ENCODE measurements at places on chromosomes 5 and 9. TPM values are rescaled to one million over a fixed set of nuclear protein-coding genes. Genes with fewer than 3 reads are reported as not detected.

- no peak for DNase-seq
Observed at GRCh38 chr5:59474324-59474723, 419.2 kb downstream of the PDE4D start.

DNA sequence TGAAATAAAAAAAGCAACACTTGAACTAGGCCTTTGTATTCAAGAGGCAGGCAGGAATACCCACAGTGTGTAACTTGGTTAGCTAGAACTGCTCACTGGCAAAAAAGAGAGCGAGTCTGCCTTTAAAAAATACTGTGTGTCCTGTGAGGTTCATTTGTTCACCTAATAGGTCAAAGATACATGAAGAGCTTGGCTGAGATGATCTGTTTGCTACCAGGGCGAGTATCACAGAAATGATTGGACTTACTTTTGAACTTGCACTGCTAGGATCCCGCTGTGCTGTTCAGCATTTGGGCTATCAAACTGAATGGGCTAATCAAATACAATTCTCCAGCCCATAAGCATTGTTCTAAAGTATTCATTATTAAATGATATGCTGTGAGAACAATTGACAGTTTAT is 229.1 kb downstream of the NFIB start:
- DNase-seq: no peak

The CSF2 gene
- not detected for total RNA-seq

The F2R gene
- 35.8 TPM for total RNA-seq

- DNase-seq: no peak
Observed at GRCh38 chr9:128370367-128370751, 815 bp upstream of the URM1 start.

The ZNF622 gene
- total RNA-seq: 25.5 TPM

GRCh38 chr5:102596951-102597350 is 98.2 kb upstream of the SLCO6A1 start:
- no peak for DNase-seq

GRCh38 chr9:69785757-69786156 is 25.9 kb upstream of the PTAR1 start:
- no peak for DNase-seq

DNA sequence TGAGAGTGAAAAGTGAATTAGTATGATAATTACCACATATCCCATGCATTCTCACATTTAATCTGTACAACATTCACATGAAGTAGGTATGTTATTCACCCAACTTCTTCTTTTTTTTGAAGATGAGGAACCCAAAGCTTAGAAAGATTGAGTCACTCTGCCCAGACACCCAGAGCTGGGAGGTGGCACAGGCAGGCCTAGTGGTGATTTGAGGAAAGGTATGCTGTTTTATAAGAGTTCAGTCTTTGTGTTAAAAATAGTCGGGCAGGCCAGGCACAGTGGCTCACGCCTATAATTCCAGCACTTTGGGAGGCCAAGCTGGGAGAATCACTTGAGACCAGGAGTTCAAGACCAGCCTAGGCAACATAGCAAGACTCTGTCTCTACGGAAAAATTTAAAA is 285.3 kb downstream of the NR3C1 start:
- no peak for DNase-seq

- DNase-seq: no peak
Observed at GRCh38 chr9:28032268-28032590, 458.9 kb upstream of the C9orf72 start.

The MZB1 gene
- total RNA-seq: not detected

The CSF1R gene
- 0.27 TPM for total RNA-seq

- DNase-seq: no peak
Observed at GRCh38 chr9:105150991-105151685, 93.3 kb upstream of the SLC44A1 start.

DNA sequence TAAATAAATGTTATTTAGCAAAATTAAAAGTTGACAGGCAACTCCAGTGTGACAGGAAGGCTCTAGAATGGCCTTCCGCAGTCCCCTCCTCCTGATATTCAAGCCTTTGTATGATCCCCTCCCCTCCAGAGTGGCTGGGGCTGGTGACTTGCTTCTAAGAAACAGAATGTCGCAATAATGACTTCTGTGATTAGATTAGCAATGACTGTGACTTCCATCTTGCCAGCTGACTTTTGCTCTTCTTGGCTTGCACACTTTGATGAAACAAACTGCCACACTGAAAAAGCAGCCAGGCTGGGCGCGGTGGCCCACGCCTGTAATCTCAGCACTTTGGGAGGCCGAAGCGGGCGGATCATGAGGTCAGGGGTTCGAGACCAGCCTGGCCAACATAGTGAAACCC is 106.5 kb upstream of the LARP1 start:
- DNase-seq: no peak

DNA sequence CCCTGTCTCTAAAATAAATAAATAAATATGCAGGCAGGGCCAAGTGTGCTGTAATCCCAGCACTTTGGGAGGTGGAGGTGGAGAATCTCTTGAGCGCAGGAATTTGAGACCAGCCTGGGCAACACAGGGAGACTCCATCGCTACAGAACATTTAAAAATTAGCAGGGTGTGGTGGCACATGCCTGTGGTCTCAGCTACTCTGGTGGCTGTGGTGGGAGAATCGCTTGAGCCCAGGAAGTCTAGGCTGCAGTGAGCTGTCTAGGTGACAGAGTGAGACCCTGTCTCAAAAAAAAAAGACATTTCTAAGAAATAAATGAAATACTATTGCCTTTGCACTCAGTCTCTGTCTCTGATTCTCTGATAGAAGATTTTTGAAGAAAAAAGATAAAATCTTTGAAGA is 1.2 kb upstream of the PCDHGA10 start:
- no peak for DNase-seq

The PCDHGA6 gene
- total RNA-seq: 0.57 TPM

DNA sequence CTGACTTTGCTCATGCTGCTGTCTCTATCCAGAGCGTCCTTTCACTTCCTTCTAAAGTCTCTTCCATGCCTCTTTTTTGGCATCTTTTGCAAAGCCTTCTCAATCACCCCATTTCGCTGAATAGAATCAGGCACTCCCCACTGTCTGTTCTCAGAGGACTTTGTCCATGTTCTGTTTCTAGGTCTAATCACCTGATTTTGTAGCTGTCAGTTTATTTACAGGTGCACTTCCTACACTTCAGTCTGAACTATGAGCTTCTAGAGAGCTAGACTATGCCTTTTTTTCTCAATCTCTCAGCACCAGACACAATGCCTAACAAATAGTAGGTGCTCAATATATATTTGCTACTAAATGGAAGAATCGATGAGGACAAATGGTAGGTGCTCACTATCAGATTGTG is 29.9 kb downstream of the TLR4 start:
- DNase-seq: no peak

DNA sequence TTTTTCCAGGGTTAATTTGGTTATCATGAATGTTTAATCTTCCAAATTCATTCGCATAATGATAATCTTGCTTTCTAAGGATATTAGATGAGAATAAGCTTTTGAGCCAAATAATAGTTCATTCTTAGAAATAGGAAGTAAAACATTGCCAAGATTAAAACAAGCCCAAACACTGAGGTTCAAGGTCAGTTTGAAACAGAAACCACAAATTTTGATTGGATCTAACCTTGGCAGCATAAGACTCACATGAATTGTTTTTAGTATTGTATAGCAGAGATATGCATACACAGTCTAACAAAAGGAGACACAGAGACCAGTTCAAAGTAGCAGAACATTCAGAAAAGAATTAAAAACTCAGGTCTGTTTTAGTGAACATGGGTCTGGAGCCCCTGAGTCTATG is 43.4 kb upstream of the VCAN start:
- no peak for DNase-seq

DNA sequence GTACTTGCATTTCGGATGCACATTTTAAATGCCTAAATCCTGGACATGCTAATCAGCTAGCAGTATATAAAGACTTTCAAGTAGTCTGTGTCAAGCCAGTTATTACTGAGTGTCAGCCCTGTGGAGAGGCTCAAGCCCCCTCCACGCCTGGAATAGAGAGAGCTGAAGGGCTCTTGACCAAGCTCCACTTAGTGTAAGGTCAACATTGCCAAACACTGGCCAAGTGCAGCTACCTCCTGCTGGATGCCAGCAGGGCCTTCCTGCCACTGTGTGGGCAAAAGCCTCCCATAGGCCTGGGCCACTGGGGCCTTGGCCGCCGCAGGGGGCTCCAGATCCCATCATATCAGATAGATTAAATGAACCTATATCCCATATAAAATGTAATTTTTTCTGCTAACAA is 239.4 kb upstream of the PANK3 start:
- DNase-seq: no peak

The PTGR1 gene
- total RNA-seq: 46.3 TPM

The PLPP7 gene
- 0.60 TPM for total RNA-seq

- no peak for DNase-seq
Observed at GRCh38 chr9:109274884-109275730, 45.8 kb downstream of the EPB41L4B start.

The PRDM9 gene
- not detected for total RNA-seq

The FST gene
- total RNA-seq: 12.7 TPM

Measured in mesothelial cell of epicardium (in vitro differentiated cells).